ENCODE measurements at places on chromosomes 7 and 10.

DNA sequence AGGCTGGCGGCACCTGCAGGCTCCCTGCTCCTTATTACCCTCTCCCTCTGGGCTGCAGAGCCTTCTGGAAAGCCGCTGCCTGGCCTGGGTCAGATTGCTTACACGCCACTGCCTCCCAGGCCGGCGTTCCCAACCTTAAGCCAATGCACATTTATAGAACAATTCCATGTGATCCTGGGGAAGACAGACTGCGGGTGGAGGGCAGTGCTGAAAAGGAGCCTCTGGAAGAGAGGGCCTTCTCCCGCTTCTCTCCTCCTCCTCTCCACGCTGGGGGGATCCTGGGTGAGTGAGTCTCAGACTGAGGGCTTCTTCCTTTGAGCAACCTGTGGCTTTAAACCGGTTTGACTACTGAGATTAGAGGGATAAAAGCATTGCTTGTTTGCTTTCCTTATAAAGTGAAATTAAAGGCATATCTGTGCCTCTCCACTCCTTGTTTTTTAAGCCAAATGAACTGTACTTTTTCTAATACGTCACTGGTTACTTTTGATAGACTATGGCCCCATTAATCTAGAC is 5.5 kb downstream of the TACC2 start:
- no peak for DNase-seq

- DNase-seq, result no peak
These were observed 201.6 kb downstream of the SEMA3D start for GRCh38 chr7:84985073-84985784.

DNA sequence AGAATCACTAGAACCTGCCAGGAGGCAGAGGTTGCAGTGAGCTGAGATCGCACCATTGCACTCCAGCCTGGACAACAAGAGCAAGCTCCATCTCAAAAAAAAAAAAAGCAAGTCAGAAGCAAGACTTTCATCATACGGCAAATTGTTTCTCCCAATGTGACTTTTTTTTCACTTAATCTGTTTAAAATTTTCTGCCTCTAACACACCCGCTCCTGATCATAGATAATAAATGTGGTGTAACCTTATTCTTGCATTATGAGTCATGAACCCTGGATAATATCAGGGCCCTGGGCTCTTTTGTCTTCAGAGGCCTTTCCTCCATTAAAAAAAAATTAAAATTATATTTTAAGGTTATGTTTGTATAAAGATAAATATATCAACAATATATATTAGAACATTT is 111.4 kb upstream of the JCAD start:
- DNase-seq, result no peak

DNA sequence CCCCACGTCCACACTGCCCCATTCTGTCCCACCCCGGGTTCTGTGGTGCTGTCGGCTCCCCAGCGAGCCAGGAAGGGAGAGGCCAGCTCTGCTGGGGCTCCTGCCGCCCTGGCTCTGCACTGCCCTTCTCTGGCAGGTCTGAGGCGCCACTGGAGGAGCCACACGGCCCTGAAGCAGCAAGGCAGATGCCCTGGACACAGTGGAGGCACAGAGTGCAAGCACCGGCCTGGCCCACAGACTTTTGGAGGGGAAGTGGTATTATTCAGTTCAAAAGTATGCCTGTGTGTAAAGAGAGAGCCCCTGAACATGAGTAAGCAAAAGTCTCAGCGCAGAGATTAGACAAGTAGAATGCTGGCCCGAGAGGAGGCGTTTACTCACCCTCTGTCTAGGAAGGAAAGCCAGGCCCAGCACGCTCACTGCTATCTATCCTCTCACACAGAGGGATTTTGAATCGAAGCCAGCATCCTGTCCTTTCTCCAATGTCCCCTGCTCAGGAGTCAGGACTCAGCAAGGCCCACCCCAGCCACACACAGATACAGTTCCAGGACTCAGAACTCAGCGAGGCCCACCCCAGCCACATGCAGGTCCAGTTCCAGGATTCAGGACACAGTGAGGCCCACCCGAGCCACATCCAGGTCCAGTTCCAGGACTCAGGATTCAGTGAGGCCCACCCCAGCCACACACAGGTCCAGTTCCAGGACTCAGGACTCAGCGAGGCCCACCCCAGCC is 115.0 kb downstream of the EGFR start:
- no peak for DNase-seq

GRCh38 chr7:157358041-157358752 is 21.4 kb downstream of the DNAJB6 start:
- DNase-seq, result no peak

GRCh38 chr10:93926613-93927012 is 32.8 kb downstream of the SLC35G1 start:
- no peak for DNase-seq

DNA sequence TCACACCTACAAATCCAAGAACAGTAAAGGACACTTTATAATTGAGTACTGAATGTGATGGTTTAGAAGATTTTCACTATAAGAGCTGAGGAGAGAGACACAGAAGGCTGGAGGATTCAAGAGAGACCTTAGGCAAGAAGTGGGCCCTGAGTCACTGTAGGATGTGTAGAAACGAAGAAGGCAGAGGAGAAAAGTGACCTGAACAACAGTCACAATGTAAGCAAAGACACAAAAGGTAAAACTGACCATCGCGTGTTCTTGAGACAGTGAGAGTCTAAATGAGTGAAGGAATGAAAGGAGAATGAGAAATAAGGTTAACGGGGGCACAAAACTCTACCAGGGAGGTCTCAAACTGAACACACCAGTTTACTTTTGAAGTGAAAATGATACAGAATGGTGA is 298.2 kb upstream of the LRGUK start:
- DNase-seq, result no peak

Measured in T-cell (primary cell).